ENCODE measurements at places on chromosomes 16 and 17.

- no peak overlapping the region for H3K4me3 ChIP-seq
- no peaks in the 10 kb centered on the region for H3K4me1 ChIP-seq
- peaks cover 8% of the 10 kb centered on the region for H3K27me3 ChIP-seq
- DNase-seq, result no peak
Observed at GRCh38 chr16:50390371-50390771, 21.6 kb upstream of the BRD7 start.

DNA sequence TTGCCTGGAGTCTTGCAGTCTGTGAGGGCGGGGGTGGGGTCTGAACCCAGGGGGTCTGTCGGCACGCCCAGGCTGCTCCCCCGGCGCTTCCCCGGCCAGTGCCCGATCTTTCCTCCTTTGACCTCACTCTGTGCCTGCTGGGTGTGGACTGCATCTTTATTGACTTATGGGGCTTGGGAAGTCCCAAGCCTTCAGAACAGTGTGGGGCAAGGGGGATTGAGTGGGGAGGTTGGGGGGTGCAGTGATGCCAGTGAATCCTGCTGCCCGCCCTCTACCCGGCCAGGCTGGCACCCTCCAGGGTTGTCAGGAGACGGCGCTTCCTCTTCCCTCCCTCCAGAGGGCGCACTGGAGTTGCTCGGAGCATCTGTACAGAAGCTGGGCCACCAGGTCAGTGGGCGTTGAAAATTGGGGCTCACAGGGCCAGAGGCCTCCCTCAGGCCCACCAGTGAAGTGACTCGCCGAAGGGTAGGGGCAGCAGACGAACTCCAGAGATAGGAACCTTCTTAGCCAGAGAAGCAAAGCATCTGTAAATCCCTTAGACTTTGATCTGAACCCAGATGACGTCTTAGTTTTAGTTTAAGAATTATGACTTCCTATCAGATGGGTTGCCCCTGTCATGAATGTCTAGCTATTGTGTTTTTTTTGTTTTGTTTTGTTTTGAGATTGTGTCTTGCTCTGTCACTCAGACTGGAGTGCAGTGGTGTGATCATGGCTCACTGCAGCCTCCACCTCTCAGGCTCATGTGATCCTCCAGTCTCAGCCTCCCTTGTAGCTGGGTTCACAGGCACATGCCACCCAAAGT, 184.8 kb upstream of the CIBAR2 start:
- peak; percentile 59 for DNase-seq
- H3K4me1 ChIP-seq, result no peaks in the 10 kb centered on the region
- H3K4me3 ChIP-seq, result no peak overlapping the region
- no peak overlapping the region for H3K27ac ChIP-seq
- peaks cover 9% of the 10 kb centered on the region for H3K27me3 ChIP-seq

DNA sequence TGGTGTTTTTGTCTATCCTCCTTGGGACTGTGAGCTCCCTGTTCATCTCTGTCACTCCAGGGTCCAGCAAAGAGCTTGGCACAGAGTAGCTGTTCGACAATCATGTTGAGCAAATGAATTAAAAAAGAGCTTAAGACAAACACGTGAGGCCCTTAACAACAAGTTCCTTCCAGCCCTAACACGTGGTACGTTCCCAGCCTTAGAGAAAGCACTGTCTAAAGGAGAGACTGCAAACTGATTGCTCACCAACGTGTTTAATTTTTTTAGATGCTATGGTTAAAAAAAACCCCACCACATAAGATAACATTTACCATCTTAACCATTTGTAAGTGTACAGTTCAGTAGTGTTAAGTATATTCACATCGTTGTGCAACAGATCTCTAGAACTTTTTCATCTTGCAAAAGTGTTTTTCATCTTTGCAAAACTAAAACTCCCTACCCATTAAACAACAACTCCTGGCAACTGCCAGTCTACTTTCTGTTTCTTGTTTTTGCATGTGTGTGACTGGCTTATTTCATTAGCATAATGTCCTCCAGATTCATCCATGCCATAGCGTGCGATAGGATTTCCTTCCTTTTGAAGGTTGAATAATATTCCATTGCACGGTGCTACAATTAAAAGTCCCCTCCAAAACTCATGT, 28.2 kb downstream of the LAT start:
- H3K27me3 ChIP-seq, result no peaks in the 10 kb centered on the region
- peaks cover 20% of the 10 kb centered on the region for H3K4me1 ChIP-seq
- no peaks in the 10 kb centered on the region for H3K36me3 ChIP-seq
- H3K27ac ChIP-seq, result no peak overlapping the region

GRCh38 chr17:74408262-74408661, 23.6 kb upstream of the GPRC5C start:
- no peak overlapping the region for H3K27ac ChIP-seq
- H3K4me3 ChIP-seq, result no peak overlapping the region
- no peak for DNase-seq
- H3K36me3 ChIP-seq, result no peaks in the 10 kb centered on the region

DNA sequence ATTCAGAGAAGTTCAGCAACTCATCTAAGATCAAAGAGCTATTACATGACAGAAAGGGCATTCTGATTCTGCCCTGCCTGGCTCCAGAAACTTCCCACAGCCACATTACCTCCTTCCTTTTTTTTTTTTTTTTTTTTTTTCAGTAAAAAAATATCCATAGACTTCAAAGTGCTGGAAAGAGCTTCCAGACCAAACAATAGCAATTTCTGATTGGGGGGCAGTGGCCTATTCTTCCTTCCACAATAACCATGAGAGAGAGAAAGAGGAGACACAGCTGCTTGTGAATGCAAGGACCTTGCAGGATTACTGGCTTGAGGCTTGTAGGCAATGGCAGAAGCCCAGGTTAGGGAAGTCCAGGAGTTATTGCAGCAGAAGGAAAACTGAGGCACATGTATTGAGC, 151.0 kb upstream of the TOX3 start:
- H3K27me3 ChIP-seq, result no peaks in the 10 kb centered on the region
- H3K36me3 ChIP-seq, result no peaks in the 10 kb centered on the region
- no peak overlapping the region for H3K4me3 ChIP-seq

DNA sequence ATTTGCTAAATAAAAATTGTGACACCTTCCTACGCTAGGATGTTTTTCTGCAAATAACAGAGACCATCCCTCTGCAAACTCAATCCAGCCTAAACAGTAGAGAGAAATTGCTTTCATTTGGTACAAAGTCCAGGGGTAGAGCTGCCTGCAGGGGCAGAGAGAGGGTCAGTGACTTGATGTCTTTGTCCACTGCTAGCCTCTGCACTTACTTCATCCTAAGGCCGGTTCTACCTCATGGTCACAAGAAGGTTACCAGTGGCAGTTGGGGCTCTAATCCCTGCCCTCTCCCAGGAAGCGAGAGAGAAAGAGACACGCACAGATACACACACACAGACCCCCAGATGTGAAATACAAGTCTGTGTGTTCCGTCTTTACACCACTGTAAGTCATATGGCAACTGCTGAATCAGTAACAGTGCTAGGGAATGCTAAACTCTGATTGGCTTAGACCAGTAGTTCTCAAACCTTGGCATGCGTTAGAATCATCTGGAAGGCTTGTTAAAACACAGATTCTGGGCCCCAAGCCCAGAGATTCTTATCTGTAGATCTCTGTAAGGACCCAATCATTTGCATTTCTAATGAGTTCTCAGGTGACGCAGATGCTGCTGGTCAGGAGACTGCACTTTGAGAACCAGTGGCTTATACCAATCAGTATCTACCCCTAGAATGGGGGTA, 13.1 kb upstream of the LPCAT2 start:
- H3K4me1 ChIP-seq, result peaks cover 3% of the 10 kb centered on the region
- no peak overlapping the region for H3K4me3 ChIP-seq
- no peaks in the 10 kb centered on the region for H3K36me3 ChIP-seq
- H3K27me3 ChIP-seq, result peaks cover 14% of the 10 kb centered on the region
- no peak overlapping the region for H3K27ac ChIP-seq

DNA sequence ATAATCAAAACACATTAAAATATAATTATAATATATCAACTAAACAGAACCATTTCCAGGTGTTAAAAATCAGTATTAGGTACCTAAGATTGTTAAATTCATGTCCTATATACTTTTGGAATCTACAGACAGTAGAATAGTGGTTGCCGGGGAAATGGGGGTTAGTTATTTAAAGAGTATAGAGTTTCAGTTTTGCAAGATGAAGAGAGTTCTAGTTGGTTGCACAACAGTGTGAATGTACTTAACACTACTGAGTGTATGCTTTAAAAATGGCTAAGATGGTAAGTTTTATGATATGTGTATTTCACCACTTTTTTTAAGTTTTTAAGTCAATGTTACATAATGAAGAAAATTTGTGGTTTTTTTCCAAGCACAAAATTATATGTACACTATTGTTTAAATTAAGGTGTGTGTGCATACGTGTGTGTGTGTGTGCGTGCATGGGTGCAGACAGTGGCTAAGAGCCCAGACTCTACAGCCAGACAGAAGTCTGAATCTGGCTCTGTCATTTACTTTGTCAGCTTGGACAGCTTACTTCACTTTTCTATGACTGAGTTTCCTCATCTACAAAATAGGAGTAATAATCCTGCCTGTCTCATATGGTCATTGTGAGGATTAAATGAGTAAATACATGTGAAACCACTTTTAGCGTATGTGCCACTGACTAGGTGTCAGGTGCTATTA, 25.3 kb upstream of the PHAF1 start:
- no peak overlapping the region for H3K4me3 ChIP-seq
- no peak for DNase-seq
- no peaks in the 10 kb centered on the region for H3K27me3 ChIP-seq
- no peaks in the 10 kb centered on the region for H3K4me1 ChIP-seq

DNA sequence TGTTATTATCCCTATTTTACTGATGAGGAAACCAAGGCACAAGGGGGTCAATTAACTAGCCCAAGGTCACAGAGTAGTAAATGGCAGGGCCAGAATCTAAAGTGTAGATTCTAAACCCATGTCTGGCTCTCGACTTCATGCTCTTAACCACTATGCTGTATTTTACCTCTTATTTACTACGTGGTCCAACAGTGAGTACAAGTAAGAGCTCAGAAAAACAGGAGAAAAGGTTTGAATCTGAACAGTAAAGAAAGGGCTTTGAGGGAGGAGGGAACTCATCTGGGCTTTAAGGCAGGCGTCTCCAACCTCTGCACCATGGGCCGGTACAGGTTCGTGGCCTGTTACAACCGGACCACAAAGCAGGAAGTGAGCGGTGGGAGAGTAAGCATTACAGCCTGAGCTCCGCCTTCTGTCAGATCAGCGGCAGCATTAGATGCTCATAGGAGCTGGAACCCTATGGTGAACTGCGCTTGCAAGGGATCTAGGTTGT, 62.9 kb downstream of the SMURF2 start:
- 0 out of 2 replicates have a peak overlapping the region, but pooled peaks have one; percentile 0 for H3K27ac ChIP-seq
- H3K27me3 ChIP-seq, result no peaks in the 10 kb centered on the region
- H3K4me3 ChIP-seq, result no peak overlapping the region
- peak; percentile 57 for DNase-seq
- H3K4me1 ChIP-seq, result peaks cover 14% of the 10 kb centered on the region
- peaks cover 23% of the 10 kb centered on the region for H3K36me3 ChIP-seq
